ENCODE measurements at places on chromosomes 13 and 19. TPM values are rescaled to one million over a fixed set of nuclear protein-coding genes. Genes with fewer than 3 reads are reported as not detected.

- no peak overlapping the region for H3K27ac ChIP-seq
- no peak overlapping the region for H3K4me3 ChIP-seq
- no peaks in the 10 kb centered on the region for H3K36me3 ChIP-seq
- DNase-seq: no peak
- H3K4me1 ChIP-seq: no peaks in the 10 kb centered on the region
- no peaks in the 10 kb centered on the region for H3K27me3 ChIP-seq
Measured at GRCh38 chr13:94829185-94829836, 117.0 kb upstream of the SOX21 start.

The PGLYRP1 gene
- total RNA-seq: not detected

The IRGC gene
- total RNA-seq: not detected

DNA sequence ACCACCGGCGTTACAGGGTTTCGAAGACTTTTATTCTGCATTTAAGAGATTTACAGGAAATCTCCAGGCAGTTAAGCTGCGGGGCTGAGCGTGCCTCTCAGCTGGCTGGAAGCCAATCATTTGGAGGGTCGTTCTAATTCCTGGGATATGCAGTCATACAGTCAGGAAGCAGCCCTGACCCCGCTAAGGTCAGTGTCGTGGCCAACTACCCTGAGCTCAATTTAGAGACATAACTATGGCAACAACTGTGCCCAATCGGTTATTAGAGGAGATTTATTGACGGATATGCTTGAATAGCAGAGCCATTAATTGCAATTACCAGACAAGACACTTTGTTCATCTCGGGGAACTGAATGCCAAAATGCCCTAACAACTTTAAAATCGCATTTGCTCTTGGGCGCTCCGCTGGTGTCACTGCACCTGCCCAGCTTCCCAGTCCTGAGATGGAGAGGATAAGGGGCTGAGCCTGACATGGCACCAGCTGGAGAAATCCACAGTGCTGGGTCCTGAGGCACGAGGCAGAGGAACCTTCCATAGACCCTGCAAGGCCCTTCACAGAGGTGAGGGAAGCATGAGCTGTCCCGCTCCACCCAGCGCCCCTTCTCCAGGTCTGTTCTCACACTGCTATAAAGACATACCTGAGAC, 15.1 kb upstream of the ZNF507 start:
- H3K27ac ChIP-seq: no peak overlapping the region

- H3K27ac ChIP-seq: no peak overlapping the region
- no peaks in the 10 kb centered on the region for H3K27me3 ChIP-seq
- H3K4me1 ChIP-seq: no peaks in the 10 kb centered on the region
- no peak for DNase-seq
Measured at GRCh38 chr13:35388441-35389355, 87.8 kb downstream of the MAB21L1 start.

The AMH gene
- 12.7 TPM for total RNA-seq

DNA sequence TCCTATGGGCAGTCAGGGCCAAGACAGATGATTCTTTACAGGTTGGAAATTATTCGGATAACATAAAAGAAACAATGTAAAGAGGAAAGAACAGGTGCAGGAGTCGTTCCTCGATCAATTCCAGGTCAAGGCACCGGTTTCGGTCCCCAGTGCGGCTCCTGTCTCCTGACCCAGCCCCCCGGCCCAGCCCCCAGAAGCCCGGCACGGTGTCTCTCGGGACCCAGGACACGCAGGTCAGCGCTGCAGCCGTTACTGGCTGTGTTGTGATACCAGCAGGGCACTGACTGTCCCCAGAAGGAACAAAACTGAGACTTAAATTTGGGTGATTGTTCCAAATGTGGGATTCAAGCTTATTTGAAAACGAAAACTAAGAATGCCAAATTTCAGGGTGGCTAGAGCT, 8.5 kb downstream of the RASA3 start:
- no peak for DNase-seq
- peaks cover 91% of the 10 kb centered on the region for H3K4me1 ChIP-seq
- no peaks in the 10 kb centered on the region for H3K27me3 ChIP-seq
- no peak overlapping the region for H3K4me3 ChIP-seq

The NCAN gene
- not detected for total RNA-seq

GRCh38 chr19:29946645-29947044, 4.6 kb downstream of the URI1 start:
- H3K27ac ChIP-seq: no peak overlapping the region
- no peak overlapping the region for H3K4me3 ChIP-seq

DNA sequence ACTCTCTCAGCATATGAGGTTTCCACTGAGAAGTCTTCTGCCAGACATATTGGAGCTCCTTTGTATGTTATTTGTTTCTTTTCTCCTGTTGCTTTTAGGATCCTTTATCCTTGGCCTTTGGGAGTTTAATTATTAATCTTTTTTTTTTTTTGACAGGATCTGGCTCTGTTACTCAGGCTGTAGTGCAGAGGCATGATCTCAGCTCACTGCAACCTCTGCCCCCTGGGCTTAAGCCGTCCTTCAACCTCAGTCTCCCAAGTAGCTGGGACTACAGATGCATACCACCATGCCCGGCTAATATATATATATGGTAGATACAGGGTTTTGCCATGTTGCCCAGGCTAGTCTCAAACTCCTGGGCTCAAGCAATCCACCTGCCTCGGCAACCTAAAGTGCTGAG, 6.6 kb upstream of the CYP4F3 start:
- H3K27me3 ChIP-seq: no peaks in the 10 kb centered on the region
- no peak overlapping the region for H3K27ac ChIP-seq
- H3K36me3 ChIP-seq: no peaks in the 10 kb centered on the region
- peaks cover 12% of the 10 kb centered on the region for H3K4me1 ChIP-seq

- DNase-seq: no peak
- H3K27me3 ChIP-seq: no peaks in the 10 kb centered on the region
- H3K27ac ChIP-seq: no peak overlapping the region
- no peak overlapping the region for H3K4me3 ChIP-seq
- no peaks in the 10 kb centered on the region for H3K4me1 ChIP-seq
- no peaks in the 10 kb centered on the region for H3K36me3 ChIP-seq
Measured at GRCh38 chr13:63041640-63042414, 1626.2 kb upstream of the PCDH20 start.

- no peak overlapping the region for H3K27ac ChIP-seq
- no peaks in the 10 kb centered on the region for H3K36me3 ChIP-seq
- H3K27me3 ChIP-seq: no peaks in the 10 kb centered on the region
- DNase-seq: no peak
Measured at GRCh38 chr13:74066937-74067336, 67.3 kb downstream of the KLF12 start.

DNA sequence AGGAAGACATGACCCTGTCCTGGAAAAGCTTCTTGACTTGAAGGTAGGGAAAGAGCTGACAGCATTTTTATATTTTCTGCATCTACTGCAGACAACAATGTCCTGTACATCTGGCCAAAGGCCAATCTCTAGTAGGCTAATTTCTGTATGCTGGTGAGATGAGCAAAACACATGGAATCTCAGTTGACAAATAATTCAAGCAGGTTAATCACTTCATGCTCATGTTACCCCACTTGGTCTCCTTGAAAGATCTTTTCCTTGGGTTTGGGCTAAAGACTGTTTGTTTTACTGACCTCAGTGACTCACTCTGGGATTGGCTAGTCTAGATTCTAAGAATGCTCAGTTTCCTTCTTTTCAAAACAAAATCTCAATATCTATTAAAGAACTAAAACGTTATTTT, 298.8 kb downstream of the LMO7 start:
- no peaks in the 10 kb centered on the region for H3K27me3 ChIP-seq
- H3K27ac ChIP-seq: no peak overlapping the region
- no peaks in the 10 kb centered on the region for H3K4me1 ChIP-seq

GRCh38 chr13:46202966-46203365, 8.8 kb upstream of the LRRC63 start:
- no peaks in the 10 kb centered on the region for H3K27me3 ChIP-seq
- no peaks in the 10 kb centered on the region for H3K36me3 ChIP-seq
- DNase-seq: no peak
- peaks cover 32% of the 10 kb centered on the region for H3K4me1 ChIP-seq

DNA sequence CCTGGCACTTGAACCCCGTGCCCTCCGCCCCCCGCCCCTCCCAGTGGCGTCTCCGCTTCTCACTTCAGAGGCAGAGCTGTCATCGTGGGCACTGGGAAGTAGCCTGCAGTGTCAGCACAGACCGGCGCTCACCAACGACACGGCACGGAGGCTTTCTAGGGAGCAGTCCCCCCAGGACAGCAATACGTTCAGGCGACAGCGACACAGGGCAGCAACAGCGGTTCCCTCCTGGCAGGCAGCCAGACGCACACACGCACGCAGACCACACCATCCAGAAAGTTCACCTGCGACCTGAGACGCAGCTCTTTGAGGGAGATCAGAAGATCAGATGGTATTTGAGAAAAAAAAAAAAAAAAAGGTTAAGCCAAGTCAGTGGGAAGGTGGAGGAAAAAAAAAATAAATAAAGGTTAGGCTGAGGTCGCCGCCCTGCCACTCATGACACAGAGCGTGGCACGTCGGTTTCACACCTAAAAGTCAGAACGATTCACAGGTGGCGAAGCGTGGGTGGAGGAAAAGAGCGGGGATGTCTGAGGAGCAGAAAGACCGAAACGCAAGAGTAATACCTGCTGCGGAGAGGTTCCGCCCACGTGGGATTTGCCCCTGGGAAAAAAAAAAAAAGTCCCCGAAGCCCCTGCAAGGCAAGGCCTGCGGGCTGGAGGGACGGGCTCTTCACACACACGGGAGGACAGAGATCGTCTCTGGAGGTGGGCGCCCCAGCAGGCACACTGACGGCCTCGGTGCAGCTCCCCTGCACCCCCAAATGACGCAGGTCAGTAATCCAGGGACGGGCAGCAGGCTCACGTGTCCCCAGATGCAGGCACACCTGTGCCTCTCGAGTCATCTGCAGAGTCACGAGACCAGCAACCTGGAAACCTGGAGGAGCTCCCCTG, 94.5 kb downstream of the GNG7 start:
- H3K27me3 ChIP-seq: no peaks in the 10 kb centered on the region
- H3K4me1 ChIP-seq: peaks cover 21% of the 10 kb centered on the region
- H3K36me3 ChIP-seq: no peaks in the 10 kb centered on the region
- H3K27ac ChIP-seq: no peak overlapping the region
- peak overlapping the region; percentile 43 for H3K4me3 ChIP-seq

The ZNF865 gene
- total RNA-seq: 20.9 TPM

- peaks cover 67% of the 10 kb centered on the region for H3K4me1 ChIP-seq
- H3K27ac ChIP-seq: peak overlapping the region; percentile 55
- H3K27me3 ChIP-seq: no peaks in the 10 kb centered on the region
- peaks cover 13% of the 10 kb centered on the region for H3K36me3 ChIP-seq
Measured at GRCh38 chr13:48235341-48236135, 2.5 kb downstream of the ITM2B start.

The TUBA3C gene
- total RNA-seq: not detected

DNA sequence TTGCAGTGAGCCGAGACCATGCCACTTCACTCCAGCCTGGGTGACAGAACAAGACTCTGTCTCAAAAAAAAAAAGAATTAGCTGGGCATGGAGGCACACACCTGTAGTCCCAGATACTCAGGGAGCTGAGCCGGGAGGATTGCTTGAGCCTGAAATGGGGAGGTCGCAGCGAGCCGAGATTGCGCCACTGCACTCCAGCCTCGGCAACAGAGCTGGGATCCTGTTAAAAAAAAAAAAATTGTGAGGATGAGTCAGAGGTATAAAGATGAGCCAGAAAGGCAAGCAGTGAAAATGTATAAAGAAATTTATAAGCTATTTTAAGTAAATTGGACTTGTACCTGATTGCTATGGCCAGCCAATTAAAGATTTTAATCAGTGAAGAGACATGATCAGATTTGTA, 21.1 kb downstream of the KBTBD6 start:
- DNase-seq: no peak
- no peaks in the 10 kb centered on the region for H3K27me3 ChIP-seq
- no peak overlapping the region for H3K4me3 ChIP-seq

DNA sequence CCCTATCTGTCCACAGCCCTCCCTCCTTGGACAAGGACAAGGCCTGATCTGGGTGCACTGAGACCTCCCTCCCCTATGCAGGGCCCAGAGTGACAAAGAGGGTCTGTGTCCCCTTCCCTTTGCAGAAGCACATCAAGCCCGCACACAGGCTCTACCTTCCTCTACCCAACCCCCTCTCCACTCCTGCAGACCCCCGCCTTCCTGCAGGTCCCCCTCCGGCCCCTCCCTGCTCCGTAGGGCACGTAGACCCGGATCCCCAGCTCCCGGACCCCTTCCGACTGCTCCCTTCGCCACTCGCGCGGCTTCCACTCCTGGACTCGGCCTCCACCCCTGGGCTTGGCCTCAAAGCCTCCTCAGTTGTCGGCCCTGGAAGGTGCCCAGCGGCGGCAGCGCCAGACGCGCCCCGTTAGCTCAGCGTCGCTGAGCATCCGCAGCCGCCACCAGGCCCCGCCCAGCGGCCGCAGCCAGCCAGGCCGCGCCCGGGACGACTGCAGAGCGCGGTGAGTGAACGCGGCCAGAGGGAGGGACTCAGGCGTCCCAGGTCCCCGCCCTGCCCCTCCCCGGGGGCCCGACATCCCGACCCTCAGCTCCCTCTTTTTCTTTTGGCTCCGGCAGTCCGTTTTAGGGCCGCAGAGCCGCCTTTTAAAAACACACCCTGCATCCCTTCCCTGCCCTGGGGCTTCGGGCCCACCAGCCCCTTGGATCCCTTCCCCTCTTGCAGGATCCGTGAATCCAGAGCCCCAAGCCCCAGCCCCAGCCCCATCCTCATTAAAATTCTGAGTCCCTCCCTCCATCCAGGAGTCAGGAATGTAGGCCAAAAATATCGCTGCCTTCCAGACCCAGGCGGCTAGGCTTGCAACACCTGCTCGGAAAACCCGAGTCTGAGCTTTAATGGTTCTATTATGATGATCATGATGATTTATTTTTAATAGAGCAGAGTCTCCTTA, 1.5 kb upstream of the MYADM start:
- DNase-seq: peak; percentile 73
- H3K4me3 ChIP-seq: peak overlapping the region; percentile 8
- H3K36me3 ChIP-seq: no peaks in the 10 kb centered on the region
- H3K27ac ChIP-seq: peak overlapping the region; percentile 100

The TYROBP gene
- total RNA-seq: 17.3 TPM

DNA sequence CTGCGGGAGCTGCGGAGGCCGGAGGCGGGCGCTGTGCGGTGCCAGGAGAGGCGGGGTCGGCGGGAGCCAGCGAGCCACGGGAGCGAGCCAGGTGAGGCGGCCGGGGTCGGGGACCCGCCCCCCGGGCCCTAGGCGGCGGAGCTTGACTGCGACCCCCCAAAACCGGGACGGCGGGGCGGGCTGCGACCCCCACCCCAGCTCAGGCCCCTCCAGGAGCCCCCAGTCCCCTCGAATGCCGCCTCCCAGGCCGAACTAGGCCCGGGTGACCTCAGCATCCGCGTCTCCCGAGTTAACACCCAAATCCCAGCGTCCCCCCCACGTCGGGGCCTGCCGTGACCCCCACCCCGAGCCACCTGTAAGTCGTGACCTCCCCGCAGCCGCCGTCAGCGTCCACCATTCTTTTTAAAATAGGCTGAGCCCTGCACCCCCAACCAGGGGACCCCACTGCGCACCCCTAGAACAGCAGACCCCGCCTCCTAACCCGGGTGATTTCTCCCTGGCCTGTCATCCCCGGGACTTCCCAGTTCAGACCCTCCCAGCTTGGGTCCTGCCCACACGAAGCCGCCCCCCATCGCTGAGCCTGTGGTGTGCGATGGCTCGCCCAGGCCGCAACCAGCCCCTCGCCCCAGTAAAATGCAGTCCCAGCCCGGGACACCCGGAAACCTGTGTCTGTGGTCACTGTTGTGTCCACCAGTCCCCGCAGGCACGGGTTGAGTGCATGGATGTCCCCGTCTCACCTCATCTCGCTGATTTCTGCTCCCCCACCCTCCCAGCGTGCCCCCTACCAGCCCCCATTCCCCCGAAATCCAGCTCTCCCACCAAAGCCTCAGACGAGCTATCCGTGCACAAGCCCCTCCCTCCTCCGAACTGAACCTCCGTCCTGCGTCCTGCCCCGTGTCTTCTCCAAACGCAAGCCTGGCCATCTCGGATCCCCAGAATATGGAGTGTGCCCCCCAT, 551 bp downstream of the FZR1 start:
- H3K27me3 ChIP-seq: no peaks in the 10 kb centered on the region
- H3K4me3 ChIP-seq: peak overlapping the region; percentile 47
- peak; percentile 29 for DNase-seq

Data from CD4-positive, alpha-beta memory T cell (primary cell).